ENCODE measurements at places on chromosomes 5 and 9.

DNA sequence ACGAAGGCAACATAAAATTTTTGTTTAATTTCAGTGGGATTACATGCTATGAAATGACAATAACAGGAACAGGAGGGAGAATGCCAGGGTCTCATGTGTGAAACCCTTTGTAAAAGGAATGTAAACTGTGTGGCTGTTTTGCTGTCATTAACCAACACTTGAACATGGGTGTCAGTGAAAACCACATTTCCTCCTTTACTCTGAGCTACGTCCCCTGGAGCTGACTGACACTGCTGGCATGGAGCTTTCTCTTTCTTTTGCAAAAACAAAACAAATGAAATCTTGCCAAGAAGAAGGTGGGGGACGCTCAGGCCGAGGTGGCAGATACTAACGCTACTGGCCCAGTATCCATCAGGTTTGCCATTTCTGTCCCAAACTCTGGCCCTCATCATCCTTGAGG lies 121.4 kb downstream of the DMRT2 start:
- no peak for DNase-seq

DNA sequence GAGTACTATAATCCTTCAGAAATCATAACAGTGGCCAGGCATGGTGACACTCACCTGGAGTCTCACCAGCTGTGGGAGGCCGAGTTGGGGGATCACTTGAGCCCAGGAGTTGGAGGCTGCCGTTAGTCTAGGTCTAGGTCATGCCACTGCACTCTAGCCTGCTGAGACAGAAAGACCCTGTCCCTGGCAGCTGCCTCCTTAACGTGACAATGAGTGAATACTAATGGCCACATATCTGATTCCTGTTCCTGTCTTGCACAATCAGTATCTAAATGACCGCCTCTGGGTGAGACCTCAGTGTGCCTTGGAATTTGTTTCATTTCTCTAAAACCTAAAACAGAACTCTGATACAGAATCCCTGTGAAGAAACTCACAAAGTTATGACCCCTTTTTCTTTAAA lies 131.0 kb upstream of the DAB2 start:
- DNase-seq = no peak

- no peak for DNase-seq
Observed at GRCh38 chr9:134433101-134433500, 106.8 kb downstream of the RXRA start.

- no peak for DNase-seq
Observed at GRCh38 chr5:151864061-151864748, 60.4 kb downstream of the GLRA1 start.

- DNase-seq = no peak
Observed at GRCh38 chr9:136354592-136355085, 8.9 kb downstream of the DNLZ start.

DNA sequence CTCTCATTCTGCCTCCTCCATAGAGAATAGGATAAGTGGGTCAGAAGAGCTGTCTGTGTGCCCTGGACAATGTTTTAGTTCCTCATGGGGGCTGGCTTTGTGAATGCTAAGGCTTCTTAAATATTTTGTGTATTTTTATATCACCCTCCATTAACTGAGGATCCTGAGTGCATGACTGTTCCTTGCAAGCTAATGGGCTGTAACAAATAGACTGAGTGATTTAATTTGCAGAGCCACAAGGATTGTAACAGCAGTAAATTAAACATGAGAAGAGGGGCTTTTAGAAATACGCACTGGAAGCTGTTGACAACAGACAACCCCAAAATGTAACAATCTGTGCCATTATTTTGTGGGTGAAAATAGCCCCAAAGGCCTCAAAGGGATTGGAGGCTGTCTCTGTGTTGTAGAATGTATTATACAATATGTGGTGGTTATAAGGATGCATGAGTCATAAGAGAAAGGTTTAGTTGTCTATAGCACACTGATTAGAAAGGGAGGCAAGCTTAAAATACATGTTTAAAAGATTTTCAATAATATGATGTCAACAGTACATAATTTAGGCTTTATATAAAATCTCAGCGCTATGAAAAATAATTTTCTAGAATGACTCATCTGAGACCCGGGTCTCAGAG lies 152.7 kb upstream of the ACTBL2 start:
- DNase-seq = no peak

All from D341Med (cell line).